Foreskin fibroblast (primary cell): ENCODE measurements at places on chromosomes 3 and 15.

DNA sequence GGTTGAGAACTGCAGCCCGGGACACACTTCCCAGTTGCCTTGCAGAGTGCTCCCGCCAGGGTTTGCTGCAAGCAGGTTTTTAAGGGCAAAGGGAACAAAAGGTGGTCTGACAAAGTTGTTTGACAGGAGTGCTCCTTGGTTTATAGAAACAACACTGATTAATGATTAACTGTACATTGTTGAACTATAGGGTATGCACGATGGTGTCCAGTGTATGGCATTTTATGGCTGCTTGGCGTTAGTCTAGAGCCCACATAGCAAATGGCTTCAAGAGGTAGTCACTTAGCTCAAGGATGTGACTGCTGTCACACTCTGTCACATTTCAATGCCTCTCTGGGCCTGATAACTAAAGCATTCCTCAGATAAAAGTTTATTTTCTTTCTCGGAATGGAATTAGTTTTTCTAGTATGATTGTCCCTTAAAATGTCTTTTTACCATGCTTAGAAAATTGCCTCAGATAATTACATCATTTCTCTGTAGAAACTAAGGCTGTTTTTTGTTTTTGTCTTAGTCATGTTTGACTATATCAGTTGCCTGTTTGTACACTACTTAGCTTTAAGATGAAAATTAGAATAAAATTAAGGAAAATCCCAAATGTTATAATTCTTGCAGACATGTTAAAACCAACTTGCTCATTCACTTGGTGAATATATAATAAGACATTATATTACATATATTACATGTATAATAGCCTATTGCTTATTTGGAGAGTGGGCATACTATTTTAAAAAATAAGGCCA lies 61.3 kb upstream of the GATM start:
- no peak for DNase-seq

- DNase-seq = no peak
Measured at GRCh38 chr3:122213650-122214049, 30.2 kb downstream of the CASR start.

DNA sequence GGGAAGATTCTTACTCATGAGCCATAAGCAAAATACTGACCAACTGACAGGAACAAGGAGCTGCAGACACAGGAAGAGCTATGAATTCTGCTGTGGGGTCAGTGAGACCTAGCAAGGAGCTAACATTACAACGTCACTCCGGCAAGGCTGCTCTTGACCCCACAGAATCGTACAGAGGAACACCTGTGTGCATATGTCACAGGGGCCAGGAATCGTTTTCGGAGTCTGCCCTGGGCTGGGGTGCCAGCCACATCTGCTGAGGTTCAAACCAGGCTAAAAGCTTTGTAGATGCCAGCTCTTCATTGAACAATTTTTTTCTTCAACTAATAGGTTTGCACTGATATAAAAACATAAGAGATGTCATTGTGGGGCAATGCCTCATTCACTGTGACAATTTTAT lies 82.6 kb downstream of the LRRK1 start:
- DNase-seq = no peak

GRCh38 chr3:132236701-132237651 lies 80.2 kb upstream of the ACP3 start:
- DNase-seq = no peak

DNA sequence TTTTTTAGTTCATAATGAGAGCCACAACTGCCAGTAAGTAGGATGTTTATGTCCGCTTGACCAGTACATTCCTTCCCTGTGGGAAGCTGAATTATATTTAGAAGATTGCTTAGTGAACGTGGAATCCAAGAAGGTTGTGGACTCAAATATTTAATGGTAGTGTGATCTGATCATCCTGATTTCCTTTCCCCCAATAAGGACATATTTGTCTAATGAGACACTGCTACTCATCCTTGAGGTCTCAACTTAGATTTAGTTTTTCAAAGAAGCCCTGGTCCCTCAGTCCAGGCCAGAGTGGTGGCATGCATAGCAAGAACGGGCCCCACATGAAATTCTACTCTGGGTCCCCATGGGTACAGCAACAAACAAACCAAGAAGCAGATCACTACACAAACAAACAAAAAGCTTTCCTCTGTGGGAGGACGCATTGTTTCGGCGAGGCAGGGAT lies 60.8 kb downstream of the USP13 start:
- DNase-seq = peak; percentile 45
